ENCODE measurements at places on chromosomes 3 and 15. TPM values are rescaled to one million over a fixed set of nuclear protein-coding genes. Genes with fewer than 3 reads are reported as not detected.

- DNase-seq = no peak
Measured at GRCh38 chr3:23647706-23648258, 158.0 kb upstream of the UBE2E1 start.

GRCh38 chr3:23099677-23100076, 103.5 kb upstream of the UBE2E2 start:
- DNase-seq = no peak

- no peak for DNase-seq
Measured at GRCh38 chr15:45586125-45586524, 1.1 kb upstream of the BLOC1S6 start.

The GPR62 gene
- 0.89 TPM for polyA plus RNA-seq

The COL8A1 gene
- polyA plus RNA-seq = 1.1 TPM

GRCh38 chr15:83205725-83206324, 1.8 kb downstream of the HDGFL3 start:
- no peak for DNase-seq

DNA sequence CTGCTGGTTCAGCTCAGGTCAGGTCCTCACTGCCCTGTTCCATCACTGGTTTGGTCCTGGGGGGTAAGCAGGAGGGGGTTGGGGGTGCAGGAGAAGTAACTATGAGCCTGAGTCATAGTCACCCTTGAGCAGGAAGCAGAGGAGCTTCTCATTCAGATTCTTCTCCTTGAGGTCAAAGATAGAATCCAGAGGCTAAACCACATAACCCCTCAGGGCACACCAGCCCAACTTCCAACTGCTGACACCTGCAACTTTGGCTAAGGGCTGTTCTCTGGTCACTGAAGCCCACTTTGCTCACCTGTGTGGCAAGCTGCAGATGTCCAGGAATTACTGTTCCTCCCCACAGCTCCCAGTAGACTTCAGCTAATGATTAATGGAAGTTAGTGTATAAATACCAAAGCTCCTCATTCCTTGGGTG, 48.8 kb upstream of the LRRFIP2 start:
- DNase-seq = no peak

DNA sequence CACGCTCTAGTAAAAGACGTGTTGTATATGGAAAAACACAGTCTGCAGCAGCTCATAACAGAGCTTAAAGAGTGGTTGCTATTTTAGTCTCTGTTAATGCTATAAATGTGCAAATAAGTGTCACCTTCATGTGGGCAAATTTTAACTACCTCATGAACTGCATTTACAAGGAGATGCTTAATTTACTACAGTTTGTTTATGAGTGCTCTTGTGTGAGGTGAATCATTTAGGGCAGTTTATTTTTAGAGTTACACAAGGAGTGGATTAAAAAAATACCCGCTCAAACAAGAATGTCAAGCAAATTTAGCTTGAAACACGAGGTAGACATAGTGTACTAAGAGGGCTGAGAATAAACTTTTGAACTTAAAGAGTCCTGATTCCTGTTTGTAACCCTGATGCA, 579.0 kb downstream of the MFSD1 start:
- DNase-seq = no peak

GRCh38 chr15:40314723-40315276, 7.1 kb upstream of the PLCB2 start:
- no peak for DNase-seq
